ENCODE measurements at places on chromosomes 4 and X.
A peak's percentile ranks its signal among the peaks of the same experiment; 100 is the strongest.

- no peak for DNase-seq
Measured at GRCh38 chrX:11580789-11581188, 84.9 kb downstream of the ARHGAP6 start.

DNA sequence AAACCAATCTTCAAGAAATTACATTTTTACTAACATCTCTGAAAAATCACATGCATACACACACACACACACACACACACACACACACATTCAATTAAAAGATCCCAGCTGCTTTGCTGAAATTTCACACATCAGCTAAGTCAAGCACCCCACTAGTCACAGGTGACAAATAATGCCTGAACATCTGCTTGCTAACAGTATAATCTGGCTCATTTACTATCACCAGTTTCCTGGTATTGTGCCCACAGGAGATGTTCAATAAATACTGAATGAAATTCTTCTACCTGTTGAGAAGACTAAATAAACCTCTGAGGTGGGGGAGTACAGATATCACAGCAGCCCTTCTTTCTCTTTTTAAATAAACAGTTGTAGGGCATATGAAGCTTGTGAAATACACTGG lies 994.0 kb downstream of the ARAP2 start:
- DNase-seq: no peak

DNA sequence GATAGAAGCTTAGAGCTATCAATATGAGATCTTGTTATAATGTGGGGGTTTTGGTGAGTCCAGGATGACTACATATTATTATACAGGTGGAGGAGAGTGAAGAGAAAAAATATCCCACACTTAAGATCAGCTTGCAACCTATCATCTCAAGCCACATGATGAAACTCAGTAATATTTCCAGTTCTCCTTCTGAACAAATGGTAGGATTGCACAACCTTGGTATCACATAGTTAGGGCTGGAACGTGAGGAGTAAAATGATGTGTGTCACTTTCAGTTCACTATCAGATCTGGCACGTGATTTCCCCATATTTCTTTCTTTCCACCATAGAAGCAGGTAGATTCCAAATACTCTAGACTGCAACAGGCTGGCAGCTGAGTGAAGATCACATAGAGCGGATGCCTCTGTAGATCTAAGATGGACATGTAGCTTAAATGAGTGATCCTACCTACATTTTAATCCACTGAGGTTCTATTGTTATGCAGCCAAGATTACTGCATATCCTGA lies 150.6 kb upstream of the ANKRD50 start:
- no peak for DNase-seq

GRCh38 chrX:118756101-118756500 lies 28.7 kb downstream of the IL13RA1 start:
- DNase-seq: no peak

DNA sequence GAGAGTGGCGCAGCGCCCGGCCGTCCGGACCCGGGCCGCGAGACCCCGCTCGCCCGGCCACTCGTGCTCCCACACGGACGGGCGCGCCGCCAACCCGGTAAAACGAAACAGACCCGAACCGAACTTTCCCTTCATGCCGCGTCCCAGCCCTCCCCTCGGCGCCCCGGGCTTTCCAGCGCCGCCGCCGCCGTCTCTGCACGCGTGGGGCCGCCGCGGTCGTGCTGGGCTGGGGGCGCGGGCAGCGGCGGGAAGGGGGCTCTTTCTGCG lies 222 bp downstream of the SMAD1 start:
- DNase-seq: no peak

DNA sequence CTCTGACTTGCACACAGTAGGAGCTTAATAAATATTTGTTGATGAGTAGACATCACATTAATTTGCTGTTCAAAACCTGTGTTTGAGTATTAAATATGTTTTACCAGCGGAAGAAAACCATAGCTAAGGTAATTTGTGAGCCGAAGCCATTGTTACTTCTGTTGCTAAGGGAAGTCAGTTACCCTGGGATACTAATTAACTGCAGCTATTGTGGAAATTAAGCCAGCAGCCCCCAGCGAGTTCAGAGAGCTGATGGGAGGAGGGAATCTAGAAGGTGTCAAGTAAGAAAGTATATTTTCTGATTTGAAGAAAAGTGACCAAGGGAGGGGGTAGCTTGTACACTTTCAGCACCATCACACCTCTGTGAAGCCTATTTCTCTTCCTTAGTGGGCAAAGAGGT lies 76.7 kb upstream of the IGSF1 start:
- DNase-seq: no peak

DNA sequence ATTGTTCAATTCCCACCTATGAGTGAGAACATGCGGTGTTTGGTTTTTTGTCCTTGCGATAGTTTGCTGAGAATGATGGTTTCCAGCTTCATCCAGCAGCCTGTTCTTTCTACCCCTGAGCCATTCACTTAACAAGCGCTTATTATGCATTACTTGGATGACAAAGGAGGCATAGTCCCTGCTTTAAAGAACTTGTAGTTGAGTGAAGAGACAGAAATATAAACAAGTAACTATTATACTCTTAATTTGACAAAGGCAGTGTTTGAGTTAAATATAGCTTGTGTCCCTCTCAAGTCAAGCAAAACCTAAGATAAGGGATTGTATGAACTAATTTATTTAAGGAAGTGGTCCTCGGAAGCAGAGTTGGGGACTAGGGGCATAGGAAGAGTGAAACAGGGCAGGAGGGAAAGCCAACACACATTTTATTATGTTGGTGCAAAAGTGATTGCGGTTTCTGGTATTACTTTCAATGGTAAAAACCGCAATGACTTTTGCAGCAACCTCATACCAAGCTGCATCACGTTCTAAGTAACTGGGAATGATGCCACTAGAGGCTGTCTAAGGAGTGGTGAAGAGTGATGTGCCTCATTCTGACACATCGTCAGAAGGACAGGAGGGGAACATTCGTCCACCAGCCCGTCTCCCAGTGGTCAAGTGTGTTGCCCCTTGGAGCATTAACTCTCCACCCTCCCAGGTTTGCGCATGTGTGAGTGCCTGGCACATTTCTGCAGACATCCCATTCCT lies 41.8 kb downstream of the QDPR start:
- peak; percentile 6 for DNase-seq

DNA sequence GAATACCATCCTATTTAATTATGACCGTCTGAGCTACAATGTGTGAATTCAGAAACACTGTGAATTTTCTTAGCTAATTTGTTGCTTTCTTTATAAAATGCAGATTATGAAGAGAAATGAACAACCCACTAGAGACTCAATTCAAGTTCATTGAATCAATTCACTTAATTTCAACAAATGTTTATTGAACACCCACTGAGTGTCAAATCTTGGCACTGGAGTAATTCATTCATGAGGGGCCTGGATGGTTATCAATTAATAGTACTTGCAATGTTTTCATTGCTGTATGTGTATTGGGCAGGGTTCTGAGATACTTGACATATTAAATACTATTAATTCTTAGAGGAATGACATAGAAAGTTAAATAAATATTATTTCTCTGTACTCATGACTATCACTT lies 789.4 kb downstream of the STPG2 start:
- no peak for DNase-seq

DNA sequence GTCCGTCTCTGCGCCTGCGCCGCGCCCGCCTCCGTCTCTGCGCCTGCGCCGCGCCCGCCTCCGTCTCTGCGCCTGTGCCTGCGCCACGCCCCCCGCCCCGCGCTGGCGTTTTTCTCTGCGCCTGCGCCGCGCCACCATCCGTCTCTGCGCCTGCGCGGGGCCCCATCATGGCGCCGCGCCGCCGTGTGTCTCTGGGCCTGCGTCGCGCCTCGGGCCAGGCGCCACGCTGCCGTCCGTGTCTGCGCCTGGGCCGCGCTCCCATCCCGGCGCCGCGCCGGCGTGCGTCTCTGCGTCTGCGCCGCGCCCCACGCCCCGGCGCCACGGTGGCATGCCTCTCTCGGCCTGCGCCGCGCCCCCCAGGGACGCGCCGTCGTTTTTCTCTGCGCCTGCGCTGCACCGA lies 51.8 kb upstream of the DUX4 start:
- no peak for DNase-seq

DNA sequence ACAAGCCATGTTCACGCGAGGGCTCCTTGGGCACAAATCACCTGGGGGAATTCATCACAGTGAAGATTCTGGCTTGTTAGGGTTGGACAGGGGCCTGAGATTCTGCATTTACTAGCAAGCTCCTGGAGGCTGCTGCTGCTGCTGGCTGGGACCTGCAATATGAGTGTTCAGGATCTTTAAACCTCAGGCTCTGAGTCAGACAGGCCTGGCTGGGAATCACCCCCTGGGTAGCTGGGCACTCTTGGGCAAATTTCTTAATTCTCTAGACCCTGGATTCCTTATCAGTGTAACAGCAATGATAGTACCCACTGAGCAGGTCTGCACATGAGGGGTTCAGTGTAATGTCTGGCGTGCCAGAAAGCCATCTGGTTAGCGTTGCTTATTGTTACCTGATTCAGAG lies 101.5 kb downstream of the DHX15 start:
- no peak for DNase-seq

DNA sequence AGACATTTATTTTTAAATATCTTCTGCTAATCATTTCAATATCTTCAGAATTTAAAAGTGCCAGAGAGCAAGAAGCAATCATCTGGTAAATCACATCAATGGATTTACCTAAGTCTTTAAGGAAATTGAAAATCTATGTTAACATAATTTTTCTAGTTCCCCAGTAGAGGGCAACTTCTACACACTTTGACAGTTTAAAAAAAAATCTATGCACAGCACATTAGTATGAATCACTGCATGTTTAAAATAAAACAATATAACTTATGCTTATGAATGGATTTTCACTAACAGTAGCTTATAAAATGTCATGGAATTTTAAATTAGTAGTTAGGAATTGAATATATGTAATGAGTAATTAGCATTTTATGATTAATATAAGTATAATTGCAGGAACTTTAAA lies 126.5 kb downstream of the REELD1 start:
- DNase-seq: peak; percentile 31
